ENCODE measurements at places on chromosomes 2 and 18.

DNA sequence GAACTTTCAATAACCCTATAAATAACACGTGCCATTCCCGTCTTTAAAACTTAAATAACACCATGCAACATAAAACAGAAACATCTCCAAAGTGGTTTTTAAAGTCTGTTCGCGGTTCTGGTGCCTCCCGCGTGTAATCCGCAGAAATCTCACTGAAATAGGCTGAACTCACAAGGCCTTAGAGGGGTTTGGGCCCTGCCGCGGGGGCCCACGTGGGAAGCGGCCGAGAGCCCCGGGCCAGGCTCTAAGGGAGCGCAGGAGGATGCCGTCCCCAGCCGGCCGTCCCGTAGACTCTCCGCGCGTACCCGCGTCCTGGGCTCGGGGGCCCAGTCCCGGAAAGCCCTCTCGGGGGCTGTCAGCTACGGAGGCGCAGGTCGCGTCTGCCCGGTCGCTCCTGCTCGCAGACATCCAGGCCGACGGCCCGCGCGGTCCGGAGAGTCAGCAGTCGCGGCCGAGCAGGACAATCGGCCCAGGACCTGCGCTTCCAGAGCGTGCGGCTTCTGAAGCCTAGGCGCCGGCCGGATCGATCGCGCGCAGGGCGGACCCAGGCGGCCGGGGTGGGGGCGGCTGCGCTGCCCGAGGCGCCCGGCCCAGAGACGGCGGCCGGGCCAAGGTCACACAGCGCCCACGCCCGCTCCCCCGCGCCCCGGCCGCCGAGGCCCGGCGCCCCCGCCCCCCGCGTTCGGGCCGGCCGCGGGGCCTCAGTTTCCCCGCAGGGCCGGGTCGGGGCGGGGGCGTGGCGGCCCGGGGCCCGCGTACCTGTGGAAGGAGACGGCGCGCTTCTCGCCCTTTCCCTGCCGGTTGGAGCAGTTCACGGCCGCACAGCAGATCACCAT is 558 bp downstream of the THAP4 start:
- DNase-seq: peak; percentile 2

GRCh38 chr2:52260904-52261303 is 1229.0 kb upstream of the NRXN1 start:
- no peak for DNase-seq

GRCh38 chr2:159982270-159982669 is 80.1 kb downstream of the PLA2R1 start:
- DNase-seq: peak; percentile 16

DNA sequence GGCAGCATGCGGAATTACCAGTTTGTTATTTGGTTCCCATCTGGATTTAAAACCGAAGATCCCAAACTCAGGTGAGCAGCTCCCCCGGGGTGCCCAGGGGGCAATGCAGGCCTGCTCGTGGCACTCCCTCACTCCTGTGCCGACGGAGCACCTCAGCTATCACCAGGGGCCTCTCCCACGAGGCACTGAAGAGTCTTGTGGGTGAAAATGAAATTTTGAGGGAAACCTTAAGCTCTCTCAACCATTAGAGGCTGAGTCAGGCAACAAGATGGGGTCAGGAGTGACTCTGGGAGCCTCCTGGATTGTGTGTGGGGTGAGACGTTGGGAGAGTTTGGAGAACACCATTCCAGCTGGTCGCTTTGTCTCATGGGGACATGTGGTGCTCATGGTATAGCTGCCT is 189.0 kb downstream of the PRKCE start:
- no peak for DNase-seq

DNA sequence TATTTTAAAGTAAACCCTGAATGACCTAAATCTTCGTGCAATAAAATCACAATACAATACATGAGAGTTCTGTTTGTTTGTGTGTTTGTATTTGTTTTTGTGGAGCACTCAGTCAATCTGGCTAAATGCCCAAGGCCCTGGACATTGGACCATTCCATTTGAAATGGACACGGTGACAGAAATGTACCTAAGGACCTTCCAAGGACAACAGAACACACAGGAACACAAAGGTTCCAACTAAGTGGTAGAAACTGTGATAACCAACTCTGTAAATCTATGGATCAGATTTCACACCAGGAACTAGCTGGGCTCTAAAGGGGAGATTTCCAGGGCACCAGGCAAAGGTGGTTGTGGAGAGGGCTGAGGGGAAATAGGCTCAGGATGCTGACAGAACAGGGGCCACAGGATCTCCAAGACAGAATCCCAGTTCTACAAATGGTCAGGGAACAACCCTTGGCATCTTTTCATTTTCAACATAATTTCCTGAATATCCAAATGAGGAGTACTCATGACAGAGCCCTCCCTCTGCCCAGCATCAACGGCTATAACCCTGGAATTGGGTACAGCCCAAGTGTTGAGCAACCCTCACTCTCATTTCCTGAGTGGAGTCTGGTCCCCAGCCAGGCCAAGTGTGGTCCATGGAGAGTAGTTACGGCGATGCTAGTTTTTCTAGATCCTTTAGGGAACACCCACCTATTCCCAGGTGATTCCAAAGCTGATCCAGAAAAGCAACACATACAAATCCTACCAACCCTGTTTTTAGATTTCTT is 78.4 kb downstream of the NCKAP5 start:
- DNase-seq: no peak

DNA sequence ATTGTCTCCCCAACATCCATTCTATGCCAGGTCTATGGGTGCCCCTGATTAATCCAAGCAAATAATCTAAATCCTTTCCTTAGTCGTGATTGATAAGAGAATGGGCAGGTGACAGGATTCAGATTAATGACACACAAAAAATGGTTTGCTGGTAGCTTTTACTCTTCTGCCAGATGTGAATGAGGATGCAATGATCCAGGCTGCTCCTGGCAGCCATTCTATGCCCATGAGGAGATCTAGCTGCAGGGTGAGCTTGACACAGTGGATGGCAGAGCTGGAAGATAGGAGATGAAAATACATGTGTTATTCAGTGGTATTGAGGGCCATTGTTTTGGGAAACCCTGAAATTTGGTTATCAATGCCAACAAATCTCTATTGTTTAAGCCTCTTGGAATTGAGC is 69.7 kb downstream of the ACYP2 start:
- no peak for DNase-seq

DNA sequence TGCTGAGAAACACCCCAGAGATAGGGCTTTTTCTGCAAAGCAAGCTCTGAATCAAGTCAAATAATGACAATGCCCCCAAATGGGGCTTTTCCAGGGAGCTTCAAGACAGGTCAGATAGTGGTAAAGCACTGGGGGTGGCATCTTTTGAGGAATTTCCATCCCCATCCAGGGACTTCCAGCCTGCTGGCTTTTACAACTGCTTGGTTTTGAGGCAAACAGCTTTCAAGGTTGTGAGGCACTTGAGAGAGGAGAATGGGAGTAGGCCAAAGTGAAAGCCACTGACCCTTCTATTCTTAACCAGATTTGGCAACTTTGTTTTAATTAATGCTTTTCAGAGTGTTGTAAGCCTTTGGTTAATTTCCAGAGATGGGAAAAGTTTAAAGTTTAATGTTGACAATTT is 762.0 kb upstream of the POU3F3 start:
- no peak for DNase-seq

GRCh38 chr18:36623681-36624190 is 205.1 kb downstream of the TPGS2 start:
- no peak for DNase-seq

- DNase-seq: no peak
Observed at GRCh38 chr2:10185046-10185445, 62.5 kb downstream of the RRM2 start.

DNA sequence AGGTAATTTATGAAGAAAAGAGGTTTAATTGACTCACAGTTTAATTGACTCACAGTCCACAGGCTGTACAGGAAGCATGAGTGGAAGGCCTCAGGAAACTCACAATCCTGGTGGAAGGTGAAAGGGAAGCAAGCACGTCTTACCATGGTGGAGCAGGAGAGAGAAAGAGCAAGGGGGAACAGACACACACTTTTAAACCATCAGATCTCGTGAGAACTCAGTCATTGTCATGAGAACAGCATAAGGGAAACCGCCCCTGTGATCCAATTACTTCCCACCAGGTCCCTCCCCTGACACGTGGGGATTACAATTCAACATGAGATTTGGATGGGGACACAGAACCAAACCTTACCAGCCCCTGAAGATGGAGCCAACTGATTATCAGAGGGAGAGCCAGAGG is 11.2 kb upstream of the PUM2 start:
- no peak for DNase-seq

- DNase-seq: no peak
Observed at GRCh38 chr2:104853534-104854497, at the start of gene POU3F3. POU3F3 (plus strand) TSS chr2:104854115; CDS start chr2:104855511, 1,396 bp downstream.

GRCh38 chr2:176161825-176162626 is 4.9 kb downstream of the HOXD3 start:
- no peak for DNase-seq

GRCh38 chr2:5691221-5691984 is 781 bp upstream of the SOX11 start:
- DNase-seq: no peak

- DNase-seq: no peak
Observed at GRCh38 chr18:49456794-49457193, 3.7 kb downstream of the DYM start.
